ENCODE measurements at places on chromosomes 1 and 21.
A peak's percentile ranks its signal among the peaks of the same experiment; 100 is the strongest.

DNA sequence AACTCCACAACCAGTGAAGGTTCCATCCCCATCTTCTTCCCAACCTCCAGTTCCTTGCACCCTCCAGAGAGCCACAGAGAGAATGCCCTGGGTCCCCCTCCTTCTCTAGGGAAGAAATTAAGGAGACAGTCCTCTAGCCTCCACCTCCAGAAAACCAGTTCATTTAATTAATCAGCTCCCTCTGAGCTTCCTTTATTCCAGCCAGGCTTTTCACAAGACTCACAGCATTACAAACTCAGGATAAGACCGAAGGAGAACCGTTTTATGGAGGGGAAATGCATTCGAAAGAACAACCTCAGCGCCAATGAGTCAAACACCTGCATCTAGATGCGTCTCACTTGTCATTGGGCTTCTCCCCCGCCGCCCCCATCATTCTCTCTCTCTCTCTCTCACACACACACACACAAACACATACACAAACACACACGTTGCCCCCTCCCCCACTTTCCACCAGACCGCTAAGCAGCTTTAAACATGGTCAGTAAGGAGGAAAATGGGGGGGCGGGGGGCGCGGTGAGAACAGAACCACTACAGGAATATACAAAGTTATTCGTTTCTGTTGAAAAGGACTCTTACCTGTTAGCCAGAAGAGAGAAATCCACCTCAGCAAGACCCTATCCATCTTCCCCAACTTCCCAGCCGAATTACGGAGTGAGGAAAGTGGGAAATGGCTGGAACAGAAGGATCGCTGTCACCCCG is 544 bp downstream of the ILDR2 start:
- no peak for DNase-seq
- H3K4me1 ChIP-seq, result peaks cover 22% of the 10 kb centered on the region
- peak overlapping the region; percentile 40 for H3K27ac ChIP-seq
- H3K27me3 ChIP-seq, result peaks cover 42% of the 10 kb centered on the region

- H3K4me1 ChIP-seq, result no peaks in the 10 kb centered on the region
- peaks cover 8% of the 10 kb centered on the region for H3K27me3 ChIP-seq
- no peak overlapping the region for H3K4me3 ChIP-seq
- DNase-seq, result no peak
- no peak overlapping the region for H3K27ac ChIP-seq
- no peaks in the 10 kb centered on the region for H3K36me3 ChIP-seq
Measured at GRCh38 chr1:225250432-225250831, 177.4 kb downstream of the LBR start.

DNA sequence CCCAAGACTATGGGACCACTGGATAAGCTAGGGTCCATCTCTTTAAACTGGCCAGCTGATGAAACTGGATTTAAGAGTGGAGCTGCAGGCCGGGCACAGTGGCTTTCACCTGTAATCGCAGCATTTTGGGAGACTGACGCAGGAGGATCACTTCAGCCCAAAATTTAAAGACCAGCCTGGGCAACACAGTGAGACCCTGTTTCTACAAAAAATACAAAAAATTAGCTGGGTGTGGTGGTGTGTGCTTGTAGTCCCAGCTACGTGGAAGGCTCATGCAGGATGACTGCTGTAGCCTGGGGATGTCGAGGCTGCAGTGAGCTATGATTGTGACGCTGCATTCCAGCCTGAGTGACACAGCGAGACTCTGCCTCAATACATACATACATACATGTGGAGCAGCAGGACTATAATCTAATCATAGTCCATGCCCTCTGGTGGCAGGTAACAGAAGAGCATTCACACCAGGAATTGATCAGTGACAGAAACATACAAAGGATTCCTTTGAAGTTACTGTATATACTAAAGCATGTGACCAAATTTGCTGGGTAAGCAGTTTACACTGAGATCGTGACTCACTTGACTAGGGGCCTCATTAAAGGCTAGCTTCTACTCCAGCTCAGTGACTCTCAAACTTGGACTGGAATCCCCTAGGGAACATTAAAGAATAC is 101.5 kb upstream of the SLFNL1 start:
- DNase-seq, result no peak
- no peaks in the 10 kb centered on the region for H3K27me3 ChIP-seq
- H3K4me3 ChIP-seq, result no peak overlapping the region
- H3K36me3 ChIP-seq, result no peaks in the 10 kb centered on the region
- H3K4me1 ChIP-seq, result no peaks in the 10 kb centered on the region
- H3K27ac ChIP-seq, result no peak overlapping the region

GRCh38 chr1:114715952-114716303 is 643 bp downstream of the NRAS start:
- H3K27ac ChIP-seq, result peak overlapping the region; percentile 100
- H3K36me3 ChIP-seq, result peaks cover 42% of the 10 kb centered on the region
- peaks cover 24% of the 10 kb centered on the region for H3K4me1 ChIP-seq
- no peaks in the 10 kb centered on the region for H3K27me3 ChIP-seq
- H3K4me3 ChIP-seq, result peak overlapping the region; percentile 100
- DNase-seq, result no peak

- no peaks in the 10 kb centered on the region for H3K36me3 ChIP-seq
- DNase-seq, result no peak
- H3K27ac ChIP-seq, result no peak overlapping the region
Measured at GRCh38 chr1:4674117-4674516, 19.7 kb downstream of the AJAP1 start.

DNA sequence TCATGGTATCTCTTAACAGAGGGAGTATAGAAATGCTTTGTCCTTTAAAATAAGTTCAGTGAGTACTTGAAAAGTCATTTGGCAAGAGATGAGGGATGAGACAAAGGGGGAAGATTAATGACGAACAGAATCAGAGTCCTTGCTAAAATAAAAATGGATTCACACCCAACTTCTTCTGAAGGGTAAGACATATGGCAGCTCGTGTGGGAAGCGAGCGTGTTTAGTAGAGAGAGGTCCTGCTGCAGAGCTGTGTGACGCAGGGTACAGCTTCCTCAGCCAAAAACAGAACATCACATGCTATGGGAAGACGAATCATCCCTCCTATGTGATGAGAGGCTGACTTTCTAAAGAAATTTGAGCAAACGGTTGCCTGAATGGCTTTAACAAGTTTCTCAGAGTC is 158.5 kb upstream of the LMO4 start:
- H3K4me1 ChIP-seq, result no peaks in the 10 kb centered on the region
- DNase-seq, result no peak
- no peak overlapping the region for H3K4me3 ChIP-seq
- H3K27me3 ChIP-seq, result peaks cover 15% of the 10 kb centered on the region
- H3K27ac ChIP-seq, result no peak overlapping the region

DNA sequence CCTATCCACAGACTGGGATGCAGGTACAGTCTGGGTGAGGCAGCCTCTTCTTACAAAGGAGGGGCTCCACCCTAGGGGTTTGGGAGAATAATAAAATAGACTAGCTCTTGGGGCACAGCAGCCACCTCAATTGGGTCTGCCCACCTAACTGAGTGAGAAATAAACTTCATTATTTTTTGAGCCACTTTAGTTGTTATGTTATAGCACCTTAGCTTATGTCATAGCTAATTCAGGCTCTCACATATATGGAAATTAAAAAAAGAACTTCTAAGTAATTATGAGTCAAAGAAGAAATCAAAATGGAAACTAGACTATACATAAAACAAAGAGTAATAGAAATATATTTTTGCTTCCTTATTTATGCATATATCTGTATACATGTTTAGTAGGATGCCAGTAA is 318.5 kb upstream of the B3GALT2 start:
- H3K4me1 ChIP-seq, result no peaks in the 10 kb centered on the region
- H3K36me3 ChIP-seq, result no peaks in the 10 kb centered on the region
- DNase-seq, result no peak

- no peaks in the 10 kb centered on the region for H3K27me3 ChIP-seq
- H3K4me3 ChIP-seq, result no peak overlapping the region
- no peak for DNase-seq
- H3K27ac ChIP-seq, result no peak overlapping the region
- peaks cover 18% of the 10 kb centered on the region for H3K4me1 ChIP-seq
- H3K36me3 ChIP-seq, result peaks cover 4% of the 10 kb centered on the region
Measured at GRCh38 chr1:183512450-183512849, 40.2 kb downstream of the SMG7 start.

- no peak overlapping the region for H3K4me3 ChIP-seq
- no peaks in the 10 kb centered on the region for H3K4me1 ChIP-seq
- no peaks in the 10 kb centered on the region for H3K36me3 ChIP-seq
- no peak overlapping the region for H3K27ac ChIP-seq
Measured at GRCh38 chr1:241090798-241091197, 266.2 kb downstream of the RGS7 start.

GRCh38 chr1:5748286-5749225 is 243.7 kb downstream of the NPHP4 start:
- H3K4me3 ChIP-seq, result no peak overlapping the region
- no peaks in the 10 kb centered on the region for H3K36me3 ChIP-seq
- DNase-seq, result peak; percentile 48
- peaks cover 12% of the 10 kb centered on the region for H3K27me3 ChIP-seq
- H3K27ac ChIP-seq, result no peak overlapping the region
- H3K4me1 ChIP-seq, result no peaks in the 10 kb centered on the region

GRCh38 chr1:68129536-68130250 is 79.3 kb upstream of the DIRAS3 start:
- DNase-seq, result no peak
- no peaks in the 10 kb centered on the region for H3K4me1 ChIP-seq

DNA sequence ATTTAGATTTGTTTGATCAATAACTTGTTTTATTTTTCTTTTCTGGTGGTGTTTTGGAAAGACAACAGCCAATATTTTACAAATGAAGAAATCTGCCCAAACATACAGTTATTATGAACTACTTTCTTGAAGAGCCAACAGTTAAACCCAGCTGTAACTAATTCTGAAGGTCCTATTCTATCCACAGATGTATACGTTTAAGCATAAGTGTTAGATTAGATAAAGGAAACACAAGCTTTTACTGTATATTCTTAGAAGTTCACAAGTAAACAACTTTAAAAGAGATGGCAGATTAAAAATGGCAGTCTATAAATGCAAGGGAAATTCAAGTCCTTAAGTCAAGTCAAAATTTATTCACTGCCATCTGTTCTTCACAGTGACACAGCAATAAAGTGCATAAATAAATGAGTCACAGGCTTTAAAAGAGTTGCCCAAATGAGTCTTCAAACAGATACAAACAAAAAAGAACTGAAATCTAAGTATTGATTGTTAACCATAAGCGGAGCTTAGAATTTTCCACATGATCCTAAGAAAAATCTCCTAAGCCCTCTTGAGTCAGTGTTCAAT is 49.9 kb upstream of the KCNH1 start:
- no peak for DNase-seq
- H3K4me1 ChIP-seq, result no peaks in the 10 kb centered on the region
- H3K27ac ChIP-seq, result no peak overlapping the region
- no peaks in the 10 kb centered on the region for H3K36me3 ChIP-seq
- peaks cover 12% of the 10 kb centered on the region for H3K27me3 ChIP-seq
- no peak overlapping the region for H3K4me3 ChIP-seq

DNA sequence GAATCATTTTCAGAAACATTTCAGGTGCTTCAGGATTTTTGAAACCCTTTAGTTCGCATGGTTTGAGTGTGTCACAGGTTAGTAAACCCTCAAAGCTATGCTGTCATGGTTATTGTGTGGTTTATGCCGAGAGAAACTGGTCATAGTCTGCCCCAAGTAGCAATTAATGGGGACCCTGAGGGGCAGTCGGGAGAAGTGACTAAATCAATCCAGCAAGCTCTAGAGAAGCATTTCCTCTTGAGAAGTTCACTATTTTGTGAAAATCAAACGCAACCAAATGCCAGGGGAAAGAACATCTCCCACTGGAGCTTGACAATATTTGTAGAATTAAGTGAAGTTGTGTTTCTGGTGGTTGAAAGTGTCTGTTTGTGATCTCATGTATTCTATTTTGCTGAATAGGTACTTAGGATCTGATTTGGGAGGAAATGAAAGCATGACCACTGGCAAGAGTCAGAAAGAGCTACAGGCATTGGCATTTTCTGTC is 63.0 kb upstream of the BACH1 start:
- H3K27ac ChIP-seq, result no peak overlapping the region
- no peaks in the 10 kb centered on the region for H3K36me3 ChIP-seq
- peaks cover 14% of the 10 kb centered on the region for H3K27me3 ChIP-seq
- H3K4me3 ChIP-seq, result no peak overlapping the region
- no peak for DNase-seq

DNA sequence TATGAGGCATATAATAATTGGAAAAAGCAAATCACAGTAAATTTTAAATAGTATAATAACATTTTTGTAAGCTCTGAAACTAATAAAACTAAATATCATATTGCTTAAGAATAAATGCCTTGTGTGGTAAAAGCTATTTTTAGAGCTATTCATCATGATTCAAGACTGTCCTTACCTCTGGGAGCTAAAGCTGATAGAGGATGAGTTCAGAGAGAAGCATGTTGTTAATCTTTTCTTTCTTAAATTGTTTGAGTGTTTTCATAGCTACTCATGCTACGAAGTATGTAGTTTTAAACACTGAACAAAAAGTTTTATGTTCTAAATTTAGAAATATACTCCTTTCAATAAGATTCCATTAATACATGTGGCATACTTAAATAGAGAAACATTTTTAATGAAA is 30.5 kb downstream of the IFI16 start:
- peaks cover 38% of the 10 kb centered on the region for H3K4me1 ChIP-seq
- peaks cover 48% of the 10 kb centered on the region for H3K36me3 ChIP-seq
- no peak overlapping the region for H3K4me3 ChIP-seq
- DNase-seq, result no peak
- H3K27ac ChIP-seq, result peak overlapping the region; percentile 72
- no peaks in the 10 kb centered on the region for H3K27me3 ChIP-seq

- H3K4me1 ChIP-seq, result peaks cover 18% of the 10 kb centered on the region
- H3K36me3 ChIP-seq, result no peaks in the 10 kb centered on the region
- no peak overlapping the region for H3K4me3 ChIP-seq
- DNase-seq, result no peak
Measured at GRCh38 chr1:227729881-227730629, 5.0 kb downstream of the JMJD4 start.

DNA sequence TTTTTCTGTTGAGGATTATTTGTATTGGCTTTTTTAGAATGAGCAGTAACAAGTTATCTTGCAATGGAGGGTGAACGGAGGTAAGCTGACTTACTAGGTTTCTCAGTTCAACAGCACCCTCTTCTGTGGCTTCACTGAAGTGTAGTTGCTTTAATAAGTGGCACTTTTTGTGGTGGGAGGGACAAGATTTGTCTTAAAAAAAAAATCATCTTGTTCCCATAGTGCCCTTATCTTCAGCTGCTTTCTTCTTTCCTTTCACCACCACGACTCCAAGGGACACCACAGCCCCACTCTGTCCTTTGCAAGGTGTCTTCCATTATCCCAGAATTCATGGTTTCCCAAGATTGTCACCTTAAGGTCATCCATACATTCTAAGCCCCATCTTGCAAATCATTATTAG is 92.9 kb downstream of the PIGK start:
- H3K4me3 ChIP-seq, result no peak overlapping the region
- H3K27ac ChIP-seq, result no peak overlapping the region
- no peak for DNase-seq
- peaks cover 12% of the 10 kb centered on the region for H3K36me3 ChIP-seq

- no peaks in the 10 kb centered on the region for H3K36me3 ChIP-seq
- no peak overlapping the region for H3K27ac ChIP-seq
- DNase-seq, result no peak
- H3K4me3 ChIP-seq, result no peak overlapping the region
- peaks cover 6% of the 10 kb centered on the region for H3K4me1 ChIP-seq
Measured at GRCh38 chr1:199855580-199855979, 171.9 kb upstream of the NR5A2 start.

GRCh38 chr1:7888248-7889081 is 35.6 kb upstream of the UTS2 start:
- DNase-seq, result no peak
- peaks cover 8% of the 10 kb centered on the region for H3K4me1 ChIP-seq
- peaks cover 6% of the 10 kb centered on the region for H3K27me3 ChIP-seq

- H3K4me1 ChIP-seq, result peaks cover 20% of the 10 kb centered on the region
- peak overlapping the region; percentile 88 for H3K27ac ChIP-seq
- peaks cover 8% of the 10 kb centered on the region for H3K27me3 ChIP-seq
- H3K4me3 ChIP-seq, result peak overlapping the region; percentile 94
- DNase-seq, result peak; percentile 55
Measured at GRCh38 chr1:27322569-27323240, 742 bp downstream of the TMEM222 start.
